ENCODE measurements at places on chromosomes 3 and 15.

- DNase-seq: no peak
Measured at GRCh38 chr15:66966256-66966655, 99.1 kb upstream of the SMAD3 start.

DNA sequence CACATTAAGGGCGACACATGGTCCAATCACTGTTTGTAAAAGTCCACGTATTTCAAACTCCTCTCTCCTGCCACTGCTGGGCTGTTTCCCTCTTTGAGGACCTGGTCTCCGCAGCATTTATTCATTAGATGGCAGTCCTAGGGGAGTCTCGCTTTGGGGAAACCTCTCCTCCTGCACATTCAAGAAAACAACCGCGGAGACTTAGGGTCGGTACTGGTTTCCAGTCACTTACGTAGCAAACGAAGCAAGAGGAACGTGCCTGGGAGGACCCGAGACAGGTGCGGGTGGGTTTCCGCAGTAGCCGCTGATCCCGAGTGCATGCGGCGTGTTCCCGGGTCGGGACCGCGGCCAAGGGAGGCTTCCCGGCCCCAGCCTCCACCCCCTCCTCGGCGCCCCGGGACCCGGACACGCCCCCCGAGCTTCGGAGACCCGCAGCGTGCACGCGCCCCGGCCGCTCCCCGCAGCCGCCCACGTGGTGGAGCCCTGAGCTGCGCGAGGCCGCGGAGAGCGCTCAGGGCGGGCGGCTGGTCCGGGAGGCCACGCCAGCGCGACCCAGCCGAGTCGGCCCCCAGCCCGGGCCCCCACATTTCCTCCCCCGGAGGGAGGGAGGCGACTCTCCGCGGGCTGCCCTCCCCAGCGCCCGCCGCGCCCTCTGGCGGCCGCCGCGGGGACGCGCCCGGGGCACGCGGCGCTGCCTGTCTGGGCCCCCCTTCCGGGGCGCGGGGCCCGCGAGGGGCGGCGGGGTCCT lies 1.1 kb upstream of the IGF1R start:
- peak; percentile 43 for DNase-seq

DNA sequence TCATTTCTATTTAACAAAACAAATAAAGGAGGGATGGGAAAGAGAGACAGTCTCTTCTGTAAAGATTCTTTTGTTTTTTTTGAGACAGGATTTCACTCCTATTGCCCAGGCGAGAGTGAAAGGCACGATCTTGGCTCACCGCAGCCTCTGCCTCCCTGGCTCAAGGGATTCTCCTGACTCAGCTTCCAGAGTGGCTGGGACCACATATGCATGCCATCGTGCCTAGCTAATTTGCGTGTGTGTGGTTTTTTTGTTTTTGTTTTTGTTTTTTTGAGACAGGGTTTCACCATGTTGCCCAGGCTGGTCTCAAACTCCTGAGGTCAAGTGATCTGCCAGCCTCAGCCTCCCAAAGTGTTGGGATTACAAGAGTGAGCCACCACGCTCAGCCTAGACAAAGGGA lies 23.3 kb downstream of the STAG1 start:
- DNase-seq: no peak

DNA sequence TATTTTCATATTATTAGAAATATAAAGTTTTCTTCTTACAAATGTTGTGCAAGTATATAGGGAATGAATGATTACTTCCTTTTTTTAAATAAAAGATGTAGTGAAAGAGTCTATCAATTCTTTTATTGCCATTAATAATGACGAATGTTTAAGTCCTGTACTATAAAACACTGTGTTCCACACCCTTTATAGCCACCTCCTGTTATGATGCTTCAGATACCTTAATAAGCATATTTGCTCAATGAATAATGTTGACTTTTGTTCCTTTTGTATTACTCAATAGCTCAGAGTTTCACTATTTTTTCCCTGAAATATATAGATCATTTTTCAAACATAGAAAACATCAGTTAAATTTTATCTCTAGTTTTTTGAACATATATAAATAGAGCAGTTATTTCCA lies 378.2 kb upstream of the THBS1 start:
- no peak for DNase-seq

DNA sequence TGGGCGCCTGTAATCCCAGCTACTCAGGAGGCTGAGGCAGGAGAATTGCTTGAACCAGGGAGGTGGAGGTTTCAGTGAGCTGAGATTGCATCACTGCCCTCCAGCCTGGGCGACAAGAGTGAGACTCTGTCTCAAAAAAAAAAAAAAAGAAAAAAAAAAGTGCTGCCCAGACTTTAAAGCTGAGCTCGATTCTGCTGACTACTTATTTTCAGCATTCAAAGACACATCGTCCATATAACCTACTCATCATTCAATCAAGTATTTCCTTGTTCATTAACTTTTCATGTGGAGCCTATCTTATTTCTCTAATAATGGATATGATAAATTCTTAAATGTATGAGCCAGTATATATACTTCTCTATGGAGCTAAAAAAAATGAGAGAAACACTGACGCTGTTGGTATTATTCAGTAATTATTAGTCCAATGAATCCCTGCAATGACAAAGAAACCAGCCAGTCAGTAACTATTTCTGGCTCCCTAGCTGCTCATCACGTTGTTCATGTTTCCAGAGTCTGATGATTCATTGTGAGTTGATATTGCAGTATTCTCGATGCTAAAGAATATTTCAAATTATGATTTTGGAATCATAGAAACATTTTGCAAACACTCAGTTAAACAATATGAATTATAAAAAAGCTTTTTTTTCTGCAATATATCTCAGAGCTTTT lies 111.9 kb downstream of the RAP2B start:
- DNase-seq: no peak

DNA sequence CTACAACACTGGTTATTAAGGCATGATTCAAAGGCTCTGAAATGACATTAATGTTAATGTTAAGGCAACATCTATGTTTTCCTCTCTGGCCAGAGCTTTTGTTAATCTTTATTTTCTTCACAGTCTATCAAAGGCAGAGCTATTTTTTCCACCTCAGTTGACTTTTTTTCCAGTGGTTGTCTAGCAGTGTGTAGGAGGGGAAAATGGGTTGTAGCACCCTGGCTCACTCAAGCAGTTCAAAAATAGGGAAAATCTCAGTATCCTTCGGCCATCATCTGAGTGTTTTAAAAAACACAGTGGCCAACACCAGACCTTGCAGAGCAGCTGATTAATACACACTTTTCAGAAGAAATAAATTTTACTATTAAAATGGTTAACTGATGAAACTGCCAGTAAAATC lies 21.4 kb downstream of the CBLB start:
- no peak for DNase-seq

- DNase-seq: no peak
Measured at GRCh38 chr3:117226932-117227331, 517.4 kb downstream of the TUSC7 start.

- DNase-seq: no peak
Measured at GRCh38 chr3:126004692-126005091, 35.7 kb downstream of the ROPN1B start.

- DNase-seq: no peak
Measured at GRCh38 chr3:190224863-190225692, 97.2 kb downstream of the CLDN1 start.

GRCh38 chr15:68658151-68658550 lies 79.4 kb downstream of the CORO2B start:
- no peak for DNase-seq

DNA sequence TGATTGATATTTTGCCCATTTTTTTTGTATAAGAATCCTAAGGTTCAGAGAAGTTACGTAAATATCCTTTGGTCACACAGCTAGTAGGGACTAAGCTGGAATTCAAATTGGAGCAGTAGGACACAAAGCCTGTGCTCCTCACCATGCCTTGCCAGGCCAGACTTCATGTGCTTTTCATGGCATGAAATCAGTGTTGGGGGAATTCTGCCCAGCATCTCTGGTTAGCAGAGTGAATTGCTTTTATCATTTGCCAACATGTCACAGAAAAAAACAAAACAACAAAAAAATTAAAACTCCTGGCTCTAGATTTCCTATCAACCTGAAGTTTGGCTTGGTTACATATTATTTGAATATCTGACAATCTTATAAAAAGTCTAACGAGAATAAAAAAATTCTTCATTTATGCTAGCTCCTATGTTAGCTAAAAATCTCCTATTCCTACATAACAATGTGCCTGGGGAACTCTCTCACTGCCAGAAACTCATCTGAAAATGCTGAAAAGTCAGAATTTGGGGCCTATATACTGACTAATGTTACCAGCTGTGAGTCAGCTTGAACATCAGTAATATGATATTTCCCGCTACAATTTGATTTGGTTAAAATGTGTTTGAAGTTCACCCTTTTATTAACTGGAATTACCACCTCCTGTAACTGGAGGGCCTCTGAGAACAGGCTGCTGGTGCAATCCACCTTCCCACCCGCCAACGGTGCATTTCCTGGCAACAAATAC lies 141.7 kb downstream of the TIGIT start:
- no peak for DNase-seq

GRCh38 chr3:46981932-46982471 lies 2.5 kb downstream of the NBEAL2 start:
- no peak for DNase-seq

GRCh38 chr3:151478335-151478697 lies 17.5 kb upstream of the IGSF10 start:
- DNase-seq: no peak

DNA sequence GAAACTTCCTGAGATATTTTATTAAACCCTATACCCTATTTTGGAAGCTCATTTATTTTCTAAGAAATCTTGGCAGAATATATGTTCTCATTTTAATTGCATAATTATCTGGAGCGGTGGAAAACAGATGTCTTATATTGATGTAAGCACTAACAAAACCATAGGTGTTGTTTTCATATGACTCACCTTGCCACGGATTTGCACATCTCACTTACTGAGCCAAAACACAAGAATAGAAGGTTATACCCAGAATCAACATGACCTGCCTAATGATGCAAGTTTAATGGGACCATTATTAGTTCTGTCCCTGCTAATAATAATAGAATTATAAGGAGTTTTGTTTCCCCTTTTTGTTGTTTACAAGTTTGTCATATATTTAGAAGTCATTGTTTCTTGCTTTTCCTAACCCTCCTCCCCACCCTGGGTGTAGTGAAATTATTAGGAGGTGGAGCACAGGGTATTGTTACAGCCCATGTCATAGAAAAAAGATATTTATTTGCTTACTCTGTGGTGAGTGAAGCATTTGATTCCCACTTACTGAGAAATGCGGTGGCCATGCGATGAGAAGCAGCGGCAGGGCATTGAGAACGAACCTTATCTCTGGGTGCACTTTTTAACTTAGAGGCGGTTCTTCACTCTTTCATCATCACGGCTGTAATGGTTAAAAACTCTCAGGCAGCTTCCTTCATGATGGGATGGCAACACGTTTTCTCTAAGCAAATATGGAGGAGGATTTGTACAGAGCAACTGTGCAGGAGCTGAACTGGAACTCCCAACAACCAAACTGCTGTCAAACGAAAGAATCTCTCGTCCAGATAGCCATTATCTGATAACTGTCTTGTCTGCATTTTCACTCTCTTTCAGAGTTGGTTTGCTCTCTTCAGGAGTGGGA lies 521 bp downstream of the IL5RA start:
- no peak for DNase-seq

DNA sequence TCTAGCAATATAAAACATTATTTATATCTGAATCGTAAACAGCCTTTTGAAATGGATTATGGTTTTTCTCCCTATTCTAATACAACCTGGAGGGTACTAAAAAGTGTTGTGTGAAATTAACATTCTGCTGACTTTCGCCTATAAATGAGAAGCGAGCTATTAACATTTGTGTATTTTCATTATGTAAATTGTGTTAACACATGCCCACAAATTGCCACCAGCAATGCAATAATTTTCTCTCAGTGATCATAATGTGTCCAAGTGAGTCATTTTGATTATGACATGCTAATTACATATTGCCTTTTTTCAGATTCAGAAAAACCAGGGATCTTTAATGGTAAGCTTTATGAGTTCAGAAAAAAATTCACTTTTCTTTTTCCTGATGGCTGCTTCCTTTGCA lies 77.4 kb upstream of the SKOR1 start:
- DNase-seq: no peak

DNA sequence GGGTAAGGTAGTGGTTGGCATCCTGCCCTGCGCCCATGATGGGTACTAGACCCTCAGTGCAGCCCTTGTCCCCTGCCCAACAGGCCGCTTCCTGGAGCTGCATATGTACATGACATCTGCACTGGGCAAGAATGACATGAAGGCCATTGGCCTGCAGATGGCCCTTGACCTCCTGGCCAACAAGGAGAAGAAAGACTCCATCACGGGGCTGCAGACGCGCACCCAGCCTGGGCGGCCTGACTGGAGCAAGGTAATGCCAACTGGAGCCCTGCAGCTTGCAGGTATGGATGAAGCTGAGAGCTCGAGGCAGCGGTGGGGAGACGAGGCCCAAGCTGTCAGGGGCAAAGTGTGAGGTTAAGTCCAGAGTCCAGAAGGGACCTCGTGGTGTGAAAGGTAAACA lies 40.8 kb downstream of the NOX5 start:
- DNase-seq: no peak

GRCh38 chr3:195139876-195140240 lies 131.1 kb downstream of the XXYLT1 start:
- DNase-seq: no peak

DNA sequence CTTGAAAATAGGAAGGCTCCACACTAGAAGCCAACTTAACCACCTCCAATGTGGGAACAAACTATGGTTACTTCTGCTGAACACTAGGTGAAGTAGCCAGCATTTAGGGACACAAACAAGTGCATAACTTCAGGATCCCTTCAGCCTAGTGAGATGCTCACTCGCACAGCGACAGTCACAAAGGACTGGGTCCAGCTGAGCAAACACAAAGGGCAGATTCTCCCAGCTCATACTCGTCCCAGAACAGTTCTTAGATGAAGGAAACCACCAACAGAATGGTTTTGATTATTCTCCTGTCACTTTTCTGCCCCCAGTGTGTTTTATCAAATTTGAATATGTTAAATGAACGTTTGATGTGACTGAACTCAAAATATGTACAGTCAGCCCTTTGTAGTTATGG lies 201.6 kb downstream of the KCNAB1 start:
- no peak for DNase-seq

DNA sequence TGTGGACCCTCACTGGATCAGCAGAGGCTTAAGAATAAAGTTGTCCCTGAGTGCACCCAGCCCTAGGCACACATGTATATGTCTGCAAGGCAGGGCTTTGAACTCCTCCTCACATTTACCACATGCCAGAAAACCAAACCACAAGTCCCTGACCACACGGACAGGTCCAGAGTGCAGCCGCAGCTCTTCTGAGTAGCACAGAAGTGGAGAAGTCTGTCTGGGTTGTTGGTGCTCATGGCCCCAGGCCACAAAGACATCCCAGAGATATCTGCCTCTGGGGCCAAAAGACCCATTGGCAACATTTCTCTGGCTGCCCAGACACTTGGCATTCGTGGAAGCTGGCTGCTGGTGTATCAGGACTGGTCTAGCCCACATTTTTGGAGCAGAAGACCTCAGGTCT lies 17.4 kb downstream of the SUSD5 start:
- no peak for DNase-seq

GRCh38 chr3:127071597-127072001 lies 88.7 kb downstream of the PLXNA1 start:
- no peak for DNase-seq

DNA sequence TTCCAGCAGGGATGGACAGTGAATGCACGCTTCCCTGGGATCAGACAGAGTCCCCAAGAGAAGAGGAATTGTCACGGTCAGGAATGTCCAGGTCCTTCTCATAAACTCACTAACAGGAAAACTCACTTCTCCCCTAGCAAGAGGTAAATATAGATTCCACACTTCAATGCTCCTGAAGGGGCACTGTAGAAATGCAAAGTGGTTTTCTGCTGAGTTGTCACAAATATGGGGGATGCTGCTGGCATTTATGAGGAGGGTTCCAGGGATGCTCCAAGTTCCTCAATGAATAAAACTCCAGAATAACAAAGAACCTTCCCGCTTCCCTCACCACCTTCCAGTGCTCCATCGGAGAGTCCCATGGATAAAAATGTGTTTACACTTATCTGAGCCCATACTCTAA lies 423.4 kb downstream of the MAGI1 start:
- DNase-seq: no peak

Measured in activated naive CD4-positive, alpha-beta T cell (primary cell).